ENCODE measurements at places on chromosomes 3 and 15.

GRCh38 chr3:188296761-188297612 is 143.0 kb downstream of the LPP start:
- DNase-seq = no peak

- no peak for DNase-seq
Measured at GRCh38 chr3:125433611-125434041, 58.5 kb upstream of the ZNF148 start.

DNA sequence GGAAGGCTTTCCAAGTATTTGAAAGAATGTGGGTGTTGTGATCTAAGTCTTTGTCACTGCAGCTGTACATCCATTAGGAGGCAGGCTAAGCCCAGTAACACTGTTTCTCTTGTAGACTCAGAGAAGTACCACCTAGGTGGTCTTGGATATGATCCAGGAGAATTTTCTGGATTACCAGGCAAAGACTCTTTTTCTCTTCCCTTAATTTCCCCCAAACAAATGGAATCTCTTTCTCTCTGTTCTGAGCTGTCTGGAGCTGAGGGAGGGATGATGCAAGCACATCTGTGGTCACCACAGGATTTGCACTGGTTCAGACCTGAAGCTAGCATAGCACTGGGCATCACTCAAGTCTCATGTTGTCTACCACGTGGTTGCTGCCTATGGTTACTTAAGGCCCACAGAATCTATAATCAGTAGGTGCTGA is 227.6 kb downstream of the NECTIN3 start:
- DNase-seq = no peak

DNA sequence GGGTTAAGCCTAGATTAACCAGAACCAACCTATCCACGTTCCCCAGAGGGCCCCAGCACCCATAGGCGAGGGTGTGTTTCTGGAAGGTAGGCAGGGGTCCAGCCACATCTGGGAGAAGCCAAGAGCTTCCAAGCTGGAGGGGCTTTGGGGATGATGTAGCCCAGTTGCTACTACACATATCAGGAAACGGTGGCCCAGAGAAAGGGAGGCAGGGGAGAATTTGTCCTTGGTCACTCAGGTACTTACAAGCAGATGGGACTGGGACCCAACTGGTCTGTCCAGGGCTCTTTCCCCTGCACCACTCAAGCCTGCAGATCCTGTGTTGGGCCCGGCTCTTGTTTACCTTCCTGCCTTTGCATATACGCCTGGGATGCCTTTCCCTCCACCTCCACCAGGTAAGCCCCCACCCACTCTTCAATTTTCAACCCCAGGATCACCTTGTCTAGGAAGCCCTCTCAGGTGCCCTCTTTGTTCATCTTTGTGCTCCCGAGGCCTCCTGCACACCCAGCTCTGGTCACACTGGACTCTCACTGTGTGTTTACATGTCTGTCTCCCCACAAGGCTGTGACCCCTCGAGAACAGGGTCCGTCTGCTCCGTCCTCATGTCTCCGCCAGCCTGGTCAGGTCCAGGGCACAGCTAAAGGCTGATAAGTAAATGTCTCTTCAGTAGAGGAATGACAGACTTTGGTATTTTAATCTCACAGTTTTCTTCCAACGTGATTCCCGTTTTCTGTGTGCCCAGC is 204.4 kb upstream of the LINGO1 start:
- DNase-seq = no peak

DNA sequence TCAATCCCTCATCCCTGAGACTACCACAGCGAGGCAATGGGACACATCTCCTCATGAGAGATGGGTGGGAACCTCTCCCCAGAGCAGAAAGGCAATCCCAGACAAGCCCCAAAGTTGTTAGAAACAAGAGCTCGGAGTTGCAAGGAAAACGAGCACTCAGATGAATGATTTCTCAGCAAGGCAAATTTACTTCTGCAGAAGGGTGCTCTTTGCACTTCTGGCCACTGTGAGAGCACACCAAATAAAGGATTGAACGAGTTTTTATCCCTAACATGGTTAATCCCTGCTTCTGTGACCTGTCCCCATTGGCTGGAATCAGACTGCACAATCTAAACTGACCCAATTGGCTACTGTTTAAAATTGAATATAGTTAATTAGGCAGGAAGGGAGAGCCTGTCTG is 339.1 kb upstream of the POU1F1 start:
- no peak for DNase-seq

DNA sequence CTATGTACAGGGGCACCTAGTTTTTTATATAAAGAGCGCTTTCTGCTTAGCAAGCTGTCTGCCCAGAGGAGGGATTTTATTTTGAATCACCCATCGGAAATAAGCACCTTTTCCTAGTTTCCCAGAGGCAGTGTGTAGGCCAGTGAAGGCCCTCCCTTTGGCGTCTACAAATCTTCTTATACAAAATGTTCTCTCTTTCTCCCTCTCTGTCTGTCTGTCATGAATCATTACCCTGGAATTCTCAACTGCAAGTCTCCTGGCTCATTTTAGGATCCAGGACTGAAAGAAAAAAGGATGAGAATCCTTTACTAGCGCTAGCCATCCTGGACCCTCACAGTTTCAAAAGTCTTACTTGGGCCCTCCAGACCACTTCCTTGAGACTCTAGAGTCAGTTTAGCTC is 728.1 kb downstream of the OTOL1 start:
- DNase-seq = no peak

DNA sequence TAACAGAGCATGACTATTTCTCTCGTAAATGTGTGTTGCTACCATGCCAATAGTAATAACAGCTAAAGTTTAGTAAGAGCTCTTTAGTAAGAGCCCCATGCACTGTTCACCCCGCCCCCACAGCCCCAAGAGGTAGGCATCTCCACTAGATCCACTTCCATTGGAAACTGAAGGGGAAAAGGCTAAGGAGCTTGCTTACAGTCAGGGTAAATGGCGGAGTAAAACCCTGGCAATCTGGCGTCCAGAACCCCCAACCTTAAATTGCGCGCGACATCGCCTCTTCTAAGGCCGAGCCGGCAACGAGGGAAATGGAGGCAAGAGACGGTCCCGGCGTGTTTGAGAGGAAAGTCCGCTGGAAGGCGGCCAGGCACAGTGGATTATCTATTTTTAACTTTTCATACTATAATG is 654 bp upstream of the C3orf38 start:
- DNase-seq = no peak

DNA sequence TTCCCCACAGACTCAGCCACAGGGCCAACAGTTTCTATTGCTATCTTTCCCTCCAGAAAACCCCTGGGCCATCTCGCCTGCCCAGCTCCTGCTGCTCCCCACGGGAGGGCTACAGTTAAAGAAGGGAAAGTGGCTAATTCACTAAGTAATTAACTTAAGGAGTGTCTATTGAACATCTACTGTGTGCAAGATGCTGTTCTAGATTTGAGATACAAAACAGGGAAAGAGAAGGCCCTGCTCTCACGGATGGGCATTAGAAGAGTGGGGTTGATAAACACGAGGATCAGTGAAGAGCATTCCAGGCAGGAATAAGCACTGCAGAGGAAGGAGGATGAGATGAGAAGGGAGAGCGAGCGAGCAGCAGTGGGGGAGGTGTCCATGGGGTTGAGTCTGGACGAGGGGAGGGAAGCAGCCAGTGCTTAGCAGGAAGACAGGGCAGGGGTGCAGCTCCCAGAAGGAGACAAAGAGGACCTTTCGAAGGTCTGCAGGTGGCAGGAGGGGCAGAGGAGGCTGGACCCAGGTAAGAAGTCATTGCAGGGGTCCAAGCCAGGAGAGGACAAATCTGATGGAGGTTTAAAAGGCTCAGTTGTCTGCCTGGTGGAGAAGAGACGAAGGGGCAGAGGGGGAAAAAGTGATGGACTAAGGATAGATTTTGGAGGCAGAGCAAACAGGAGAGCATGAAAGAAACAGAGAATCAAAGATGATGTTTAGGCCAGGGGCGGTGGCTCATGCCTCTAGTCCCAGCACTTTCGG is 64.7 kb downstream of the KLF15 start:
- DNase-seq = no peak

GRCh38 chr15:62979252-62979651 is 63.3 kb upstream of the TPM1 start:
- DNase-seq = no peak

GRCh38 chr15:55528812-55529211 is 20.8 kb upstream of the DNAAF4 start:
- no peak for DNase-seq
